Activated CD4-positive, alpha-beta T cell treated with anti-CD3 and anti-CD28 coated beads, Interleukin-2, amount 50 U/mL, for 4 hours (primary cell): ENCODE measurements at places on chromosomes 5 and 9.

DNA sequence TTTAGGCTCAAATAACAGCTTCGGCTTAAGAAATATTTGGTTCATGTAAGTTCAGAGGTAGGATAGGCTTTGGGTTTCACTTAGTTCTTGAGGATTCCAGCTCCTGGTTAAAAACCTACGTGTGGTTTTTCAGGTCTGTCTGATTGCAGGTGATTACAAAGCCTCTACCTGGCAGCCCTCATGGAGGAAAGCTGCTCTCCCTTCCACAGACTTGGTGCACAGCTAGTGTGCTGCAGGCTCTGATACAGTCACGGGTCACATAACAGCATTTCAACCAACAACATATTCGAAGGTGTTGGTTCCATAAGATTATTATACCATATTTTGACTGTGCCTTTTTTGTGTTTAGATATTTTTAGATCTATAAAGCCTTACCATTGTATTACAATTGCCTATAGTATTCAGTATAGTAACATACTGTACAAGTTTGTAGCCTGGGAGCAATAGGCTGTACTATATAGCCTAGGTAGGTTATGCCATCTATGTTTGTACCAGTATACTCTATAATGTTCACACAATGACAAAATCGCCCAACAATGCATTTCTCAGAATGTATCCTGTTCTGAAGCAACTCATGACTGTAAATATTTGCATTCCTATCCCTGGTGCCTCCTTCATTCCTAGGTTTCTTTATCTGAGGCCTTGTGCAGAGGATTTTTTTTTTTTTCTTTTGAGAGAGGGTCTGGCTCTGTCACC, 8.0 kb upstream of the DCP2 start:
- no peak for DNase-seq

DNA sequence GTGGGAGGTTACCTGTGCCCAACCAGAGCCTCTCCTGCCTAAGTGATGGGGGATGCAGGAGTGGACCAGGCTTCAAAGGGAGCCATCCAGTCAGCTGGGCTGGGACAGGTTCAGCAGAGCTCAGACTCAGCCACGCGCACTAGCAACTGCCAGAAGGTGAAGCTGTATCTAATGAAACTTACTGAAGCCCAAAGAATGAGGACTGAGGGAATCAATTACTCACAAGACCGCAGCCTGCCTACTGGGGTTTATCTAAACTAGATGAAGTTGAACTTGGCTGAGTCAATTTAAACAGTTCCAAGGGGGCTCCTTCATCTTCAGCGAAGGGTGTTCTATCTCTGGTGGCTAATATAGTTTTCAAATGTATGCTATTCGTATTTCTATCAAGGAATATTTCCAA, 11.4 kb downstream of the HAND1 start:
- no peak for DNase-seq

GRCh38 chr5:57504357-57504756, 21.7 kb upstream of the ACTBL2 start:
- DNase-seq: no peak

DNA sequence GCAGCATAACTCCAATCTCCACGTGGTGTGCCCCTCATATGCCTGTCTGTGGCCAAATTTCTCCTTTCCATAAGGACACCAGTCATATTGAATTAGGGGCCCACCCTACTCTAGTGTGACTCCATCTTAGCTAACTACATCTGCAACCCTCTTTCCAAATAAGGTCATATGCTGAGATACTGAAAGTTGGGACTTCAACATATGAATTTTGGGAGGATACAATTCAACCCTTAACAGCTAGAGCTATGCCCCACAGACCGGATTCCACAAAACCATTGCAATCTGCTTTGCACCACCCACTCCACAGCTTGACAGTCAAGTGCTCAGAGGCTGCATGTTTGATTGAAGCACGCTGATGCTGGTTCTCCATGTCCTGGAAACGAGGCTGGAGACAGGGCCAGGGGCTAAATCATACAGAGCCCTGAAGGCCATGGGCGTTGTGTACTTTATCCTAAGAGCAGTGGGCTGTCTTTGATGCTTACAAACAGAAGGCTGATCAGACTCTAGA, 122.8 kb downstream of the MTX3 start:
- no peak for DNase-seq
